ENCODE measurements at places on chromosomes 1 and 21.

- no peak for DNase-seq
These were observed 42.1 kb upstream of the SYT6 start for GRCh38 chr1:114195819-114196218.

- no peak for DNase-seq
These were observed 668.8 kb downstream of the KIF26B start for GRCh38 chr1:245823408-245824147.

DNA sequence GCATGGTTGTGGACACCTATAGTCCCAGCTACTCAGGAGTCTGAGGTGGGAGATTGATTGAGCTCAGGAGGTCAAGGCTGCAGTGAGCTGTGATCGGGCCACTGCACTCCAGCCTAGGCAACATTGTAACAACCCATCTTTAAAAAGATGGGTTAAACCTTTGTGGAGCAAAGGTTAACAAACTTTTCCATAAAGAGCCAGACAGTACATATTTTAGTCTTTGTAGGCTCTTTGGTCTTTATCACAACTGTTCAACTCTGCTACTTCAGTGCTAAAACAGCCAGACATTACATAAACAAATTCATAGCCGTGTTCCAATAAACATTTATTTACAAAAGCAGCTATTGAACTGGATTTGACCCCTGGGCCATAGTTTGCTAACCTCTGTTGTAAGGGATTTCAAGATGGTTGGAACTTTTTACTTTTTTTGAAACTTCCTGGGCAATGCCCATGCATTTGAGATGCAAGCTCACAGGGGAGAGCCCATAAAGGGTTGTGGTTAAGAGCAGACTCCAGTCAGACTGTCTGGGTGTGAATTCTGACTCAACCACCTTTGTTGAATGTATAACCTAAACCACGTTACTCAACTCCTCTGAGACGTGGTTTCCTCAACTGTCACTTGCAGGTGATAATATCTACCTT lies 10.8 kb downstream of the INAVA start:
- no peak for DNase-seq

DNA sequence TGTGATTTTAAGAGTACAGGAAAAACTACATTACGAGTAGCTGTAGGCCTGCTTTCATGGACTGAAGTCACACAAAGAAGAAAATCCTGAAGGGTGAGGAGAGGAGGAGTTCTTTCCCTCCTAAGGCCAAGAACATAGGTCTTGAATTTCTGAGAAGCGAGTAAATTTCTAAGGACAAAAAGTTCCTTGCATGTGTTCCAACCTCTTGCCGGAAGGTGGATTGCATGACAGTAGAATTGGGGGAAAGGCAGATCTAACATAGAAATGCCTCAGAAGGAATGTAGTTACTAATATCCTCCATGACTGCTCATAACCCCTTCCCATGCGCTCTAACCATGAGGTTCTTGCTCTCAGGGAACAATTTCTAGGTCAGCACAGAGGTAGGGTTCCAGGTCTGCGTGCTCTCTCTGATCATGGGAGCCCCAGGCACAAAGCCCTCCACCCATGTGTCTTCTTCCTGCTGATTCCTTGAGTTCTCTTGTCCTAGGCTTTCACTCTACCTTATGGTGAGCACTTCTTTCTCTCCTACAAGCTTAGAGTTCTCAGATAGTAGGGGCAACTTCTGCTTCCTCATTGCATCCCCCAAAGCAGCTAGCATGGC lies 13.7 kb downstream of the CD2 start:
- no peak for DNase-seq

DNA sequence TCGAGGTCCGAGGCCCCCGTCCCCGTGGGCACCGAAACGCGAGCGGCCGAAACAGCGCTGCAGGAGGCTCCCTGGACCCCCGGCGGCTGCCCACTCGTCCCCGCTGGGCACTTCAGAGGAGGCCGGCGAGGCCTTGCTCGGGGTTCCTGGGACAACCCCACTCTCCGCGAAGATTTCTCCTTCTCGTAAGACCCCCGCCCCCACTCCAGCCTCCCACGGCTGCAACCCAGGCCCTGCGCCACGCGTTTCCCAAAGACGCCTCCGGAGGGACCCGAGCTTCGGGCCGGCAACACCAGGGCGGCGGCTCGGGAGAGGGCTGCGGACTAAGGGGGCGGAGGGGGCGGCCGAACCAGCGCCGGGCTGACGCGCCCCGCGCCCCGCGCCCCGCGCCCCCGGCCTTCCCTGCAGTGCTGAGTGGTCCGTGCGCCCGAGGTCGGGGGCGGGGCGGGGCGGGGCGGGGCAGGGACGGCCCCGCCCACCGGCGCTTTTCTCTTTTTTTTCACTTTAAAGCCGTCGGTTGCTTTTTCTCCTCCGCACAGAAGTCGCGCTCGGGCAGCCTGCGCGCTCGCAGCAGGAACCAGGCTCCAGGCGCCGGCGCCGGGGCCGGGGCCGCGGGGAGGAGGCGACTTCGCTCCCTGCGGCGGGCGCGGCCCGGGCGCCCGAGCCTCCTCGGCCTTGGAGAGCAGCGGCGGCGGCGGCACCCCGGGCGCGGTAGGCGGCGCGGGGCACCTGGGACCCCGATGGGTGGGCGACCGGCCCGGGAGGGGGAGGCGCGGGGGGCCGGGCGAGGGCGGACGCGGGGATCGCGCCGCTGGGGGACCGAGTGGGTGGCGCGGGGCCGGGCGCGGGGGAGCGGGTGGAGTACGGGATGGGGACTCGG lies at the start of gene SPSB1:
SPSB1 (plus strand) TSS at position 534 of the 880 bp plus-strand sequence. CDS start 62,998 bp downstream, outside the sequence.
- DNase-seq = no peak

DNA sequence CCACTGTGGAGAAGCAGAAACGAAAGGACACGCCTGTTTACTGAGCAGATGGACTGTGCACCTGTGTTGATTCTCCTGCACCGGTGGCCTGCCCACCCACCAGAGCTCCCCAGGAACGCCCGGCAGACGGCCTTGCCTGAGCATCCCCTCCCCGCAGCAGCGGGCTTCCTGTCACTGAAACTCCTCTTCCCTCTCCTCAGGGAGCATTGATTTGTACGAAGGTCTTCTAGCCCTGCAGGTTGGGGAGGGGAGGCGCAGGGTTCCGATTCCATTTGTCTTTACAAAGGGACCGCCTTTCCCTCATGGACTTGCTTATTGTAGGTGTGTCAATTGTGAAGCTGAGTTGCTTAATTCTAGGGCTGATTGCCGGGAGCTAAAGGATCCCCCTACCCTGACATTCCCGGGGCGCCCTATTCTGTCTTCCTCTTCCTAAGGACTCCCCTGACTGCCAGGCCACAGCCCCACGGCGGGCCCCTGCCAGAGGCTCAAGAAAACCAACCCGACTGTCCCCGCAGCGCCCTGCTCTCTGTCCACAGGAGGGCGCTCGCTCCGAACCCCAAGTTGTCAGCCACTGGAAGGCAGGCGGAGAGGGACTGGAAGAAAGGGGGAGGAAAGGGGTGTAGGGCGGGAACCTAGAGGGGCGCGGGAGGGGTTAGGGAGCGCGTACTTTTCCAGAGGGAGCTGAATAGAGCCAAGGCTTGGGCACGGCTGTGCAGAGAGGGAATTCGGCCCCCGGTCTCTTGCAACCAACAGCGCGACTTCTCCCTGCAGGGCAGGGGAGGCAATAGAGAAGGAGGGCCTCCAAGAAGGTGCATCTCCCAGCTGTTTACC lies 2.8 kb downstream of the S100A6 start:
- DNase-seq = peak; percentile 82

GRCh38 chr1:5993556-5994491 lies 1.6 kb upstream of the NPHP4 start:
- no peak for DNase-seq

DNA sequence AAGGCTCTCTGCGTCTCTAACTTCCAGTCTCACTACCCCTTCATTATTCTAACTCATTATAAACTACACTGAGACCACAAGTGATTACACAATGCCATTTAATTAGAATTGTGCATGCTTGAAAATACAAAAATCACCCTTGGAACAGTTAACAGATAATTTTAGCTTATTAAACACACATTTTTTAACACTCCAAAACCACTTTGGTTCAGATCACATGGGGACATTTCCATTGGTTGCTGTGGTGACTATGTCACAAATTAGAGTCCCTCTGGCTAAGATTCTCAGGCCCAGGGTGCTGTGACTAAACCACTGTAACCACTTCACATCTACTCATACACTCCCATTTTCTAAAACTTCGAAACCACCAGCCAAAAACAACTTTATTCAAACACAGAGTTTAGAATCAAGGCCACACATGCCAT lies 43.0 kb downstream of the JAK1 start:
- DNase-seq = no peak

DNA sequence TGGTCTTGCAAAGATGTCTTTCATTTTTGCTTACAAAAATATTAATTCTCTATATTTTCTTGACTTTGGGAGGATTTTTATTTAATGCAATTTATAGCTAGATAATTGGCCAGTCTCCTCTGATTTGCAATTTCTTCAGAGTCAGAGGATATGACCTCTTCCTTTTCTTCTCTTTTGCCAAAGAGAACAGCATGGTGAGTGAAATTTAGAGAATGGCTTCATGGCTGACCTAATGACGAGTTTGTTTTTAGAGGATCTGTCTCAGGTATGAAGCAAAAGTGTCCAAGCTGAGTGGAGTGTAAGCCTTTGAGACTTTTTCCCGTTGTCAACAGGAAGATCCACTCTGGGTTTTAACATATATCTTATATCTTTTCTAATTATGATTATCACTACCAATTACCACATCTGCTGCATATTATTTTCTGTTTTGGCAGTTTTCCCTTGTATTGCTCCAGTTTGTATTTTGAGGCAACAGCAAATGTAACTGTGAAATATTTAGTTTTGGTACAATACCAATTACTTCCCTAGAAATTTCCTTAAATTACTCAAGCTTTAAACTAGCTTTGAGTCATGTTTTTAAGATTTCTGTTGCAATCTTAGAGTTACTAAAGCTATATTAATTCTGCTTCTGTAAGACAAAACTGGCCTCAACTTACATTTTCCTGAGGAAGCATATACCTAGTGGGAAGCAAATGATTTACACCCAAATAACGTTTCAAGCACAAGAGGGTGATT lies 332.8 kb upstream of the ZRANB2 start:
- no peak for DNase-seq

GRCh38 chr1:78089010-78089409 lies 43.2 kb downstream of the GIPC2 start:
- DNase-seq = no peak

GRCh38 chr1:41683681-41684500 lies 199.4 kb upstream of the EDN2 start:
- DNase-seq = no peak

GRCh38 chr21:26451081-26451740 lies 121.9 kb downstream of the CYYR1 start:
- DNase-seq = no peak

- no peak for DNase-seq
These were observed 26.2 kb upstream of the SNX27 start for GRCh38 chr1:151585622-151586021.

GRCh38 chr1:211281320-211282022 lies 22.3 kb downstream of the RCOR3 start:
- no peak for DNase-seq

DNA sequence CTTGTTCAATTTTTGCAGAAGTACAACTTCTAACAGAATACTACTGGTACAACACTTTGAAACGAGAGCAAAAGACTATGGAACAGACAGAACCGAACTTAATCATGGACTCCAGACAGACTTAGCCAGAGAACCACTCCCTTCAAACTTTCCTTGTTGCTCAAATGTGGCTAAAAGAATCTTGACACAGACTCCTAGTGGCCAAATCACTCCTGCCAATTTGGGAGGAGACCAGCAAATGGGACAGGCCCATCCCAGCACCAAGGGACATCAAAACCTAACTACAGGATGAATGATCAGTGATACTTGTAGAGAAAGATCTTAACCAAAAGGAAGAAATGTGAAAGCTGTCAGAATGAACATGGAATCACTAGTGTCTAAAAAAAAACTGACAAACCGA lies 154.0 kb downstream of the MATN1 start:
- no peak for DNase-seq

DNA sequence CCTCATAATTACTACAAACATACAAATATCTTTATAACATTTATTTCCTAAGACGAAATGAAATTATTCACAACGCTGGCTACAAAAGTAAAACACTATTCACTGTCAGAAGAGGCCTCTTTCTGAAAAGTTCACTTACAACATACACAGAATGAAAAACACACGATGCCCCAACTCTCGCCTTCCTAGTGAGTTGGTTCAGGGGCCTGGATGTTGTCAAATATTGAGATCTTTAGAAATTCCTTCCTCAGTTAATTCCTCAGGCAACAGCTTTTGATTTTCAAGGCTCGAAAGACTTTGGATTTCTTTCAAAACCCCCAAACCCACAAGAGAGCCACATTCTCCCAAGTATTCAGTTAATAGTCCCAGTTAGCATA lies 14.2 kb upstream of the KCNE1 start:
- no peak for DNase-seq

DNA sequence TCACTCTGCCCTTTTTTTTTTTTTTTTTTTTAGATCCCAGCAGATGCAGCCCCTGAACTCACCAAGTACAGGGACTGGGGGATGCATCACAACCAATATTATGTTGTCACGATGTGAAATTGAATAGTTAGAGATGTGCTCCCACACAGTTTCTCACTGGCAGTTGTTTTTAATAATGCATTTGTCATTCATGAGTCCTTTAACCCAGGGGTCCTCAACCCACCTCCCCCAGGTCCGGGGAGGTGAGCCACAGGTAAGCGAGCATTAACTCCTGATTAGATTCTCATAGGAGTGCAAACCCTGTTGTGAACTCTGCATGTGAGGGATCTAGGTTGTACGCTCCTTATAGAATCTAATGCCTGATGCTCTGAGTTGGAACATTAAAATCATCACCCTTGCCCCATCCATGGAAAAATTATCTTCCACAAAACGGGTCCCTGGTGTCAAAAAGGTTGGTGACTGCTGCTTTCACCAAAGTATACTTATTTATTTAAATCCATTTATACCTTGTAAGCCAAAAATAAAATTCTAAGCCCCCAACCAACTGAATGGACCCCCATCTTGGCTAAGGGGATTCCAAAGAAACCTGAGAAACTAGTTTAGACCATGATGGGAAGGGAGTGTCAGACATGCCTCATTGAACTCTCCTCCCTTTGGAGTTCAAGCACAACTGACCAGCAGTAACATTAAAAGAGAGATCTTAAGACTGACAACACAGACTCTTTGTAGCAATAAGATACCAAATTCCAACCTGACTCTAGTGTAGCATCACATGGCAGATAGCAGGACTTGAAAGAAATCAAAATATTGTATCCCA lies 119.3 kb upstream of the ATP1A1 start:
- no peak for DNase-seq

- no peak for DNase-seq
These were observed 607 bp downstream of the BTG3 start for GRCh38 chr21:17612023-17612564.

GRCh38 chr1:78834201-78834741 lies 172.3 kb downstream of the ADGRL4 start:
- no peak for DNase-seq

DNA sequence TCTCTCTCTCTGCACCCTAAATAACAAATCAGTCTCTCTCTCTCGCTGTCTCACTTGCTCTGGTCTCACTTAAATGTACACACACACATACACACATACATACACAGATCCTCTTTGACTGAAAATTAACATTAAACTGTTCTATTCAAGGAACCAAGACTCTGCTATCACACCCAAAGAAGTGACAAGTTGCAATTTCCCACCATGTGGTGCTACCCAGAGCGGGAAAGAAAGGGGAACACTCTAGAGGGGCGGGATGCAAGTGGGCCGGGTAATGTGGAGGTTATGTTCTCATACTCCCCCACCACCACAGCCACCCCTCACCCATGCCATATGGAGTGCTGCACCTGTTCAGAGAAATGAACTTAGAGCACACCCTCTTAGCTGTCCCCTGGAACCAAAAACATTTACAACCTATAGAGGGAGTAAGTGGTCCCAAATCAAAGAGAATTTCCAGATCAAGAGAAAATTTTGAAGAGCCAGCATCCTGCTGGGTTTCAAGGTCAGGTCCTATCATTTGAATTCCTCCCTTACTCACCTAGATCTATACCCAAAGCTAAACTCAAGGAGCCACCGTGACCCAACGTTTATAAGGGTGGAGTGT lies 319.4 kb downstream of the BRINP2 start:
- DNase-seq = no peak

Measured in NCI-H2081 treated with DMSO at 0.1 percent for 48 hours (cell line).